ENCODE measurements at places on chromosomes 1 and 21.

GRCh38 chr1:160149233-160149632, 2.2 kb upstream of the ATP1A4 start:
- DNase-seq: no peak

GRCh38 chr1:94589728-94590127, 48.2 kb upstream of the F3 start:
- DNase-seq: no peak

DNA sequence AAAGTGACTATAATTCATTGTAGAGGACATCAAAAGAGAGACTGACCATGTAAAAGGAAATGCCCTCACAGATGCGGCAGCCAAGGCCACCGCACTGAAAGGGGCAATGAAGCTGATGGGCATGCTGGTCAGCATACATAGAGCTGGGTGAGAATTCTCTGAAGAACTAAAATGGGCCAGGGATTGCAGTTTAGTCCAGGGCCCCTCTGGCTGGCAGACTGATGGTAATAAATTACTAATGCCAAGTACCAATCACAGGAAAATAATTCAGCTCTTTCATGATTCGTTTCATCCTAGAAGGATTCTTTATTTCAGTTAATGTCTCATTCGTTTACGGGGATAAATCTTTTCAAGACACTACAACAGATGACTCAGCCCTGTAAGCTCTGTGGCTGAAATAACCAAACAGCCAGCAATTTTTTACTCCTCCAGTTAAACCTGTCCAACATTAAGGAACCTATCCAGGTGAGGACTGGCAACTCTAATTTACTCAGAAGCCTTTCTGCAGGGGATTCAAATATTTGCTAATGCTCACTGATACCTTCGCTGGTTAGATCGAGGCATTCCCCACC, 56.9 kb upstream of the MAP1LC3C start:
- DNase-seq: no peak

DNA sequence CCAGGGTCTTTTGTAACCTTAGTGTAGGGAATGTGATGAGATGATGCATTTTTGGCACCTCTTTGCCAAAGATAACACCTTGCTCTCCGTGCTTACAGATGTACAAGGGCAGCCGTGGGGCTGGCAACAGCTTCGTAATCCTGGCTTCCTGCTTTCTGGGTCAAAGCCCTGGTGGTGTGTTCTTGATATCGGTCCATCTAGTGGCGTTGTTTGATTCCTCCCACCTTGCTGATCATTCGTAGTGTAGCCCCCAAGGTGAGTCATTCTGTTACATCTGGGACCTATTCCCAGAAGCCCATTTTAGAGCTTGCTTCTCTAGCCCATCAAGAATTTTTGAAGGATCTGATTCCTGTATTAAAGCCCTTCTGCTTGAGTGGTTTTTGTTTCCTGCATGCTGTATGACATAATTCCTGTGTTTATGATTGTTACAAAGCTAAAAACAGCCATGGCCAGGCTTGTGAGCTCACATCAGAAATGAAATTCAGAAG, 7.0 kb upstream of the CCT8 start:
- DNase-seq: no peak

GRCh38 chr21:45255381-45256020, 32.2 kb downstream of the POFUT2 start:
- DNase-seq: peak; percentile 32

DNA sequence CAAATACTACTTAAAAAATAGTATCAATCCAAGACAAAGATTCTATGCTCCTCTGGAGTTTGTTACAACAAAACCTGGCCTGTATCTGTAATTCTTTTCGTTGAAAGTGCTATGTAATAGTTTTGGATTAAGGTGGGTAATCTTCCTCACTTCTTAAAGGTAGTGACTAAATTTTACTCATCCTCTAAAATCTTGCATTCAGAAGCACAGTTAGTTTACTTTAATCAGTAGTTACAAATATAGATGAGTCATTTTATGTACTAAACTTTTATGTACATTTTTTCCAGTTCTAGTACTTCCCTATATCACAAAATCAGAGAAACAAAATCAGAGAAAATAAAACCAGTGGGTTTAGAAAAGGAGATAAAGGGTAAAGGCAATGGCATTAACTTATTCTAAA, 51.3 kb downstream of the ZNHIT6 start:
- DNase-seq: no peak

DNA sequence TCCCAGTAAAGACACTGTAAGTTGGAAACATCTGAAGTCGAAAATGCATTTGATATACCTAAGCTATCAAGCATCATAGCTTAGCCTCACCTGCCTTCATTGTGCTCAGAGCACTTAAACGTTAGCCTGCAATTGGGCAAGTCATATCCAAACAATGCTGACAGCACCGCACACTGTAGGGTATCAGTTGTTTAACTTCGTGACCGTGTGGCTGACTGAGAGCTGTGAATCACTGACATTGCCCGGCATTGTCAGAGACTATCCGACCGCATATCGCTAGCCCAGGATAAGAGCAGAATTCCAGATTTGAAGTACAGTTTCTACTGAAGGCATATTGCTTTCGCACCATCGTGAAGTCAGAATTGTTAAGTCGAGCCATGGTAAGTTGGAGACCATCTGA, 41.5 kb downstream of the GALNT2 start:
- DNase-seq: no peak

GRCh38 chr1:46394872-46395465, 852 bp downstream of the FAAH start:
- DNase-seq: no peak

- no peak for DNase-seq
These were observed 222.7 kb downstream of the PTPRU start for GRCh38 chr1:29458737-29459619.

DNA sequence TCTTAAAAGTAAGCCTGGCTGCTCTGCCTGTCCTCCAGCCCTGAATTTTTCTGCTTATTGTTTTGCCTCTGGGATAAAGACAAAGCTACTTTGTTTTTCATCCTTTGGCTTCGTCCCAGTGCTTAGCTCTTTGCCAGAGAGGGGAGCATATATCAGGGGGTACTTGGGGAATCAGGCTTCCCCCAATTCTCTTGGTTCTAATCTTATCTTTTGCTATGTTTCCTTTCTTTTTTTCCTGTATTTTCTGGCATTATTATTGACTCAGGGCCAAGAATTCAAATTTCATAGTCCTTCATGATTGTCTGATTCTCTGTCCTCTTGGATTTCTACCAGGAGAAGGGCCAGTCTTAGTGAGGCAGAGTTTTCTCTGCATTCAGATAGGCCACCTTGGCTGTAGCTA, 51.2 kb downstream of the GIPC2 start:
- no peak for DNase-seq

DNA sequence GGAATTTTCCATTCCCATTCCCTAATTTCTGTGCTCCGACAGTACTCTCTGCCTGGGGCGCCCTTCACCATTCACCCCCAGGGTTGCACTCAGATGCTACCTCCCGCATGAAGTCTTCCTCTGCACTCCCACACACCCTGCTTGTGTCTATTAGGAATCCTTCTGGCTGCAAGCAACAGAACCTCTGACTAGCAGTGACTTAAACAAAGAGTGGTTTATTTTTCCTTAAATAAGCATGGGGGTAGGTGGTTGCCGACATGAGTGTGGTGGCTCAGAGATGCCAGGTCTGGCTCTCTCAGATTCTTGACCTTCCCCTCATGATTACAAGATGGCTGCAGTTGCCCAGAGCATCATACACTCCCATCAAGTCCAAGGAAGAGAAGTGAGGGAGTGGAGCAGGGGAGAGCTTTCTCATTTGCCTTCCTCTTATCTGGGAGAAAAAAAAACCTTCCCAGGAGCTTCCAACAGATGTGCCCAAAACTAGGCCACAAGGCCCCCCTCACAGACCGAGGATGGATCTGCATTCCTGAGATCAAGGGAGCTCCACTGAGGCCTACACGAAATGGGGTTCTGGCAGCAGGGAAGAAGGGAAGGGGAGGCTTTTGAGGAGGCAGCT, 49.6 kb upstream of the LBR start:
- DNase-seq: no peak

DNA sequence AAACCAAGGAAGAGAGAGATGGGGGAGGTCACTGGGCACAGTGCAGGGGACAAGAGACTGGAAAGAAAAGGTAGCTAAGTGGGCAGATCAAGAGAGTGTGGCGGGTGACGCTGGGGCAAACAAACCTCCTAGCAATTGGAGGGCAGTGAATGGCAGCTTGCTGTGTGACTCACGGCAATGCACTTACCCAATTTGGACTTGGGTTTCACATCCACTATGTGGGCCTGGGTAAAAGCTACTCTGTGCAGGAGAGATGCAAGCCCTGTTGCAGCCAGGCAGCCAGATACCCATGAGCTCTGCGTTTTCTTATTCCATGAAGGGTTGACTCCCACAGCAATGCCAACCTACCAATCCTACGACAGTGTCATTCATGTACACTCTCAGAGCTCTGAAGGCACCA, 9.5 kb downstream of the PLXNA2 start:
- no peak for DNase-seq

DNA sequence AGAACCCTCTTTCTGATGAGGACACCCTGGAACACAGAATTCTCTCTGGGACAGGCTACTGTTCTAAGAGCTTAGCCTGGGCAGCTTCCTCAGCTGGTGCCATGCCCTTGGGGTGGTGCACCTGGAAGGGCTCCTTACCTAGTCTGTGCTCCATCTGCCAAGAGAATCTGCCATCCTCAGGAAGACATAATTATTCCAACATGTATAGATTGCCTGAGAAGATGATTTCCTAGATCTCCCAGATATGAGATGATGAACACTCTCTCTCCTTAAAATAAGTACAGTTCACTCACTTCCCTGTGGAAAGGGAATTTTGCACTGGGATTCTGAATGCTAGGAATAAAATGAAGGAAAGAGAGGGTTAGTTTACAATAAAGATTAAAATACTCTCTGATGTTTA, 87.6 kb downstream of the NENF start:
- DNase-seq: no peak

- DNase-seq: no peak
These were observed 33.4 kb downstream of the DOCK7 start for GRCh38 chr1:62654744-62655143.

DNA sequence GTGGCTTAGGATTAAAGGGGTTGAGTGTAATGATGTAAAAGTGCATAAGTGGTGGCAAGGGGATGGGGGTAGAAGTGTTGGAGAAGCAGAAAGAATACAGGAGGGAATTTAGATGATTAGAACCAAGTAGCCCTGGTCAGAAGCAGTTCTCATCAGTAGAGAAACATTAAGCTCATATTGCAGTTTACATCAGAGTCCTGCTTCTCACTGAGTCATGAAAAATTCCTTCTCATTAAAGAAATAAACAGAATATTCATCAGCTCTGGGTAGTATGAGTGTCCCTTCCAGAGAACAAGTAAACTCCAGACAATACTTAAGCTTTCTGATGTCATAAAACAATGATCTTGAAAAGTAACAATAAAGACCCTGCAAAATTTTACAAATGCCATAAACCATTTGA, 36.5 kb downstream of the LRRIQ3 start:
- no peak for DNase-seq

- DNase-seq: no peak
These were observed 18.2 kb upstream of the NUF2 start for GRCh38 chr1:163303561-163303960.

- no peak for DNase-seq
These were observed 769 bp upstream of the ADAMTS4 start for GRCh38 chr1:161199506-161200139.
